Panc1 (cell line): ENCODE measurements at places on chromosomes 1 and 21.

- no peak for DNase-seq
- H3K36me3 ChIP-seq = no peaks in the 10 kb centered on the region
- no peak overlapping the region for H3K4me3 ChIP-seq
- no peaks in the 10 kb centered on the region for H3K4me1 ChIP-seq
These were observed 67.1 kb downstream of the ZNF281 start for GRCh38 chr1:200342511-200343311.

GRCh38 chr1:206635978-206636345 lies 626 bp downstream of the DYRK3 start:
- H3K27me3 ChIP-seq = no peaks in the 10 kb centered on the region
- H3K36me3 ChIP-seq = no peaks in the 10 kb centered on the region
- peak overlapping the region; percentile 91 for H3K4me3 ChIP-seq
- peak overlapping the region; percentile 88 for H3K27ac ChIP-seq

DNA sequence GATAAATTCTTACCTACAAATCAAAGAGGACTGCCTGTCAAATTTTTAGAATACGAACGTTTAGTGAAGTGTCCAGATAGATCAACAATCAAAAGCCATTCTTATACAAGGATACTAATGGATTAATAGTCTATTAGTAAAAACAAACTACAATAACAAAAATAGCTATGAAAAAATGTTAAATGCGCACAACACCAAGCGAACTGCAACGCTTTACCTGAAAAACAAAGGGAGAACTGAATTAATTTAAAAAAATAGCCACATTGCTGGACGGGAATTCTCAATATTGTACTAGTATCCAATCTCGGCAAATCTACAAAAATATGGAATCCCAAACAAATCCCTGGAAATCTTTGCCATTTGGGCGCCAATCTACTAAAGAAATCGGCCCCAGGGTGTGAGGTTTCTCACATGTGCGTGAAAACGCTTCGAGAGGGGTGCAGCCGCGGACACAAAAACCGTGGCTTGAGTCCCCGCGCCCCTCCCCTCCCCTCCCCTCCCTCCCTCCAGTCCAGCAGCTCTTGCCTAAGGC lies 55.6 kb downstream of the TRAF5 start:
- H3K4me1 ChIP-seq = 0 out of 2 replicates have a peak, but pooled peaks cover 6% of the 10 kb centered on the region
- no peaks in the 10 kb centered on the region for H3K27me3 ChIP-seq
- peak overlapping the region; percentile 76 for H3K4me3 ChIP-seq

DNA sequence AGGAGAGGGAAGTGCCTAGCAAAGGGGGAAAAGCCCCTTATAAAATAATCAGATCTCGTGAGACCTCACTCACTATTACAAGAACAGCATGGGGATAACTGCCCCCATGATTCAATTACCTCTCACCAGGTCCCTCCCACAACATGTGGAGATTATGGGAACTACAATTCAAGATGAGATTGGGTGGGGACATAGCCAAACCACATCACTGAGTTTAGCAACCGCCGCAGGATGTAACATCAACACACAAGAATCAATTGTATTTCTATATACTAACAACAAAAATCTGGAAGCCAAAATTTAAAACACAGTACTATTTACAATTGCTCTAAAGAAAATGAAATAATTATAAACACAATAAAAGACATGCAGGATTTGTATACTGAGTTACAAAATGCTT lies 21.9 kb downstream of the DIRAS3 start:
- no peaks in the 10 kb centered on the region for H3K27me3 ChIP-seq
- no peaks in the 10 kb centered on the region for H3K4me1 ChIP-seq
- DNase-seq = no peak
- no peak overlapping the region for H3K4me3 ChIP-seq
- no peaks in the 10 kb centered on the region for H3K36me3 ChIP-seq

- no peaks in the 10 kb centered on the region for H3K36me3 ChIP-seq
- H3K27ac ChIP-seq = no peak overlapping the region
- no peak overlapping the region for H3K4me3 ChIP-seq
- H3K4me1 ChIP-seq = no peaks in the 10 kb centered on the region
- DNase-seq = no peak
These were observed 109.3 kb upstream of the SPATA6 start for GRCh38 chr1:48581270-48581669.

DNA sequence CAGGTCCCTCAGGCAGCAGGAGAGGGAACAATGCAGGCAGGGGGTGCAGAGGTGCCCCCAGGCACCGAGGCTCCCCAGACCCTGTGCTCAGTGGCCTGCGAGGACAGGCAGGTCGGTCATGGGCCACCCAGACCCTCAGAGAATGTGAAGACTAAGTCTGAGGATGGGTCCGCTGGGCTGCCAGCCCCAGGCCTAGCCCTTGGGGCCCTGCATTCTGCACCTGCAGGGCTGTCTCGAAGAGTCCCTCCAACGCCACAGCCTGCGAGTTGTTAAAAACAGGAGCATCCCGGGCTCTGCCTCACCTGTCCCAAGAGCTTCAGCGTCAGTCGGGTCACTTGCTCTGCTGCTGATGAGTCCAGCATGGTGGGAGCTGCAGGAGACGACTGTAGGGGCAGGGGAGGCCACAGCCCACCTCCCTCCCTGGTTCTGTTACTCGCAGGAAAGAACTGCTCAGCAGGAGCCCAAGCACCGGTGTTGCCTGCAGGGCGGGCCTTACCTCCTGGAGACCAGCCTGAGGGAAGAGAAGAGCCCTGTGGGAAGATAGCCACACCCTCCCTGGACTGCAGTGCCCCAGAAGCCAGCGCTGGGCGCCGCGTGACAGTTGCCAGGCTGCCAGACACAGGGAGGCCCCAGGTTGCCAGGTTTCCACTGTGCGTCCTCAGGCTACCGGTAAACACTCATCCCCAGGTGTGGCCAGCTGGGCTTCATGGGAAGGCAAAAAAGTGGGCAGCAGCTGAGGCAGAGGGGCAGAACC lies 5.8 kb downstream of the C21orf58 start:
- DNase-seq = no peak
- no peak overlapping the region for H3K27ac ChIP-seq
- no peaks in the 10 kb centered on the region for H3K27me3 ChIP-seq

DNA sequence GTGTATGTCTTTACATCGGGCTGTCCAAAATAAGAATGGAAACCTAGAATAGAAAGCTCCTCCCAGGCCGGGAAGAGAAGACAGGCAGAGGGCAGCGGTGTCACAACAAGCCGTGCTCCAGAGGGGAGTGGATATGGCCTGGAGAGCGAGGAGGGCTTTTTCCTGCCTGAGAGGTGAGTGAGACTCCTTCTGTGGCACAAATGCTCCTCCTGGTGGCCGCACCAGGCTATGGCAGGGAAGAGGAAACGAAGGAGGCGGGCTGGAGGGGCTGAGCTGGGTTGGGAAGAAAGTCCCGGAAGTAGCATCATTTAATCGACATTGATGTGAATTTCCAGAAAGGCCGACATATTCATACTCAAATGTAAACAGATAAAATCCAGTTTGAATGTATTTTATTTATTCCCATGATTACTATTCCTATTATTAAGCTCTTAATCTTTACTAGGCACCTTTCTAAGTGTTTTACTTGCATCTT lies 54.7 kb downstream of the MEF2D start:
- peak; percentile 67 for DNase-seq
- H3K27me3 ChIP-seq = peaks cover 10% of the 10 kb centered on the region
- no peak overlapping the region for H3K27ac ChIP-seq
- no peaks in the 10 kb centered on the region for H3K36me3 ChIP-seq
- no peak overlapping the region for H3K4me3 ChIP-seq

DNA sequence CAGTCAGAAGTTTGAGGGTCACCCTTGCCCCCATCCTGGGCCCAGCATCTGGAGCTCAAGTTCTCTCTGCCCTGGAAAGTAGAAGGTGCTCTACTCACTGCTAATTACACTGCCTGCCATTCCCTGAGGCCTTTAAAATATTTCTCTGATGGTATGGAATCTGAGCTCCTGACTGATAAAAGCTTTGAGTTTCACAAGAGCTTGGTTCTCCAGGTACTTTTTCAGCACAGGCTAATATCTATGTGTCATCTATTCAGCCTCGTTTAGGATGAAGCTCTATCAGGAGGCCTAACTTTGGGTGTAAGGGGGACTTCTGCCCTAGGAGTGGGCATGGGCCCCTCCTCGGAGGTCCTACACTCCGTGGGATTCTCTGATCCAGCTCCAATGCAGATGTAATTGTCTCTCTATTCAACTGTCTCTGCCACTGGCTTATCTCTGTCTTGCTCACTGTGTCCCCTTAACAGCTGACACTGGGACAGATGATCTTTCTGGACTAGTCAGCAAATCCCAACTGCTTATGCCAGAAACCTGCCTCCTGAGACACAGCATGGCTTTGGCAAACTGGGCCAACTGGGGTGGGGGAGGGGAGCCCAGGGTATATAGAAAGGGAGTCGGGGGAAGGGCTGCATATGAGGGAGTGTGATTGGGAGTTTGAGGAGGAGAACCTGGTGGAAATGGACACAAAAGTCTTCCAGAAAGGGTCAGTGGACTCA lies 104.2 kb upstream of the GADD45A start:
- H3K4me3 ChIP-seq = no peak overlapping the region
- H3K27me3 ChIP-seq = no peaks in the 10 kb centered on the region
- no peaks in the 10 kb centered on the region for H3K36me3 ChIP-seq

- no peaks in the 10 kb centered on the region for H3K27me3 ChIP-seq
- no peak overlapping the region for H3K4me3 ChIP-seq
- peaks cover 21% of the 10 kb centered on the region for H3K4me1 ChIP-seq
- no peak overlapping the region for H3K27ac ChIP-seq
- no peaks in the 10 kb centered on the region for H3K36me3 ChIP-seq
These were observed 1.8 kb downstream of the SYTL1 start for GRCh38 chr1:27343639-27344025.

- no peaks in the 10 kb centered on the region for H3K36me3 ChIP-seq
- peaks cover 3% of the 10 kb centered on the region for H3K27me3 ChIP-seq
- no peak for DNase-seq
- no peak overlapping the region for H3K4me3 ChIP-seq
- H3K4me1 ChIP-seq = no peaks in the 10 kb centered on the region
- no peak overlapping the region for H3K27ac ChIP-seq
These were observed 1.7 kb upstream of the LRRC52 start for GRCh38 chr1:165542015-165542631.

DNA sequence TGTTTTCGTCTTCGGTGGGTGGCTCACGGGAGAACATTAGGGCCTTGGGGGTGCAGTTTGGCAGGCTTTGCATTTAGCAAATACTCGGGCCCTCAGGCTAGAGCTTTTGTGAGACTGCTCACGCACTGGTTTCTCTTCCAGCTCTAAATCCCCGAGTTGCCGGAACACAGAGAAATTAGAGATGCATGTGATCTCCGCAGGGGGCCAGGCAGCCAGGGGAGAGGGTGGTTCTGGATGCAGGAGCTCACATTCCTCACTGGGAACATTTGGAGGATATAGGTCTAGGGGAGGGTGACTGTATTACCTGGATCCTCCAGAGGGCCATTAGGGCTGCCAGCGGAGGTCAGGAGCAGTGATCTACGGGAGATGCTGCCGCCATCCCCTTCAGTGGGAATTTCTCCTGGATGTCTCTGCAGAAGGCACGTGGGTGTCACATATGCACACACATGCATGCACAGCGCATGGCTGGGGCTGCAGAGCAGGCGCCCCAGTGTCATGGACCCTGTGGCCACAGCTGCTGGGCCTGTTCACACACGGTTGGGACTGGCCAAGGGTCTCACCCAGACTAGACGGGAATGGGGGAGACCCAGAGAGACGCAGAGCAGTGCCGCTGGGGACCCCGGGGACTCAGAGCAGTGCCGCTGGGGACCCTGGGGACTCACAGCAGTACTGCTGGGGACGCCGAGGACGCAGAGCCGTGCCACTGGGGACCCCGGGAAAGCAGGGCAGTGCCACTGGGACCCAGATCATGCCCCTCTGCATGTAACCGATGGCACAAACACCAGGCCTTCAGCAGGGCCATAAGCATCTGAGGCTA lies 258.7 kb downstream of the CAMTA1 start:
- no peak overlapping the region for H3K27ac ChIP-seq
- no peak for DNase-seq
- H3K36me3 ChIP-seq = no peaks in the 10 kb centered on the region
- no peak overlapping the region for H3K4me3 ChIP-seq
- H3K4me1 ChIP-seq = no peaks in the 10 kb centered on the region; the same call in 1 of the 2 replicates

DNA sequence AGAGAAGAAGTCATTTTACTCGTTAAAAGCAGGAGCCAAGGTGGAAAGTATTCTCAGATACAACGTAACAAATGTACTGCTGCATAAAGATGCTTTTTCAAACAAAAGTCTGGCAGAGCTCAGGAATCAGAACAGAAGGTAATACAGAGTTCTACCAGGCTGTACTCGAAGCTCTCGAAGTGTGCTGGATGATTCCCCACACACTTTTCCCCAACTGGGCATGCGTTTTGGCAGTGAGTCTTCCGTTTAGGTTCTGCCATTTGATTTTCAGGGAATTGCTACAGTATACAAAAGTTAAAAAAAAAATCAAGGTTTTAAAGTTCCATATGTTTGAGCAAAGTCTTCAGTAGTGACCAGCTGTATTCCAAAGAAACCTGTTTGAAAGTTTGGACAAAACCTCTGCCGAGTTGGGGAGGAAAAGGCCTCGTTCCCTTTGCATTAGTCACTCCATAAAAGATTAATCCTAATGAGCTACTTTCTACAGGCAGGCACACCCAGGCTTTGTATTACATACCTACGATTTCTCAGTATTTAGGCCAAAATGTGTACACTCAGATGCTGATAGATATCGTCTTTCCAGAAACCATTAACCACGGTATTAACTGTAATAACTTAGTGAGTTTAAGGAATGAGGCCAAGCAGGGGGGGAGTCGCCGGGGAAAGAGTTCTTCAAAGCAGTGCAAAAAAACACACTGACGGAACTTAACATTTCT lies 477.1 kb downstream of the LMO4 start:
- no peak overlapping the region for H3K27ac ChIP-seq
- no peaks in the 10 kb centered on the region for H3K27me3 ChIP-seq
- no peaks in the 10 kb centered on the region for H3K4me1 ChIP-seq
- DNase-seq = no peak
- no peak overlapping the region for H3K4me3 ChIP-seq
- no peaks in the 10 kb centered on the region for H3K36me3 ChIP-seq

- no peak for DNase-seq
- no peak overlapping the region for H3K27ac ChIP-seq
- H3K36me3 ChIP-seq = no peaks in the 10 kb centered on the region
- no peaks in the 10 kb centered on the region for H3K4me1 ChIP-seq
- no peaks in the 10 kb centered on the region for H3K27me3 ChIP-seq
- H3K4me3 ChIP-seq = no peak overlapping the region
These were observed 204.5 kb upstream of the LRRC7 start for GRCh38 chr1:69363236-69363635.

DNA sequence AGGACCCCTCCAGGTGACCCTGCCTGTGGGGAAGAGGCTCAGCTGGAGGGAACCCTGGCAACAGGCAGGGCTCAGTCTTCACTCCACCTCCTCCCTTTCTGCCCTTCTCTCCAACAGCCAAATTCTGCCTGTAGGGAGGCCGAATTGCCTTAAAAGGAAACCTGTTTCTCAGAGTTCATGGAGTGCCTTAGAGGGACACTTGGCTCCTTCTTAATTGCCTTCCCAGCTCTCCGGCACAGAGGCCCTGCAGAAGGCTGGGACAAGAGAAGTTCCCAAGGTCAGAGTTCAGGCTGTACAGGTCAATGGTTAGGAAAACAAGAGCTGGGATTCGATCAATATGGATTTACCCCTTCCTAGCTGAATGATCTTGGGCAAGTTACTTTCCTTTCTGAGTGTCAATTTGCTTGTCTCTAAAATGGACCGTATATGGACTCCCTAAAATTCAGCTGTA lies 6.2 kb downstream of the CSRP1 start:
- peaks cover 39% of the 10 kb centered on the region for H3K4me1 ChIP-seq
- no peak overlapping the region for H3K4me3 ChIP-seq
- no peaks in the 10 kb centered on the region for H3K27me3 ChIP-seq
- no peaks in the 10 kb centered on the region for H3K36me3 ChIP-seq
- no peak for DNase-seq
